ENCODE measurements at places on chromosomes 12 and 14.

GRCh38 chr12:13811061-13811460 is 170.3 kb downstream of the GRIN2B start:
- DNase-seq = no peak

DNA sequence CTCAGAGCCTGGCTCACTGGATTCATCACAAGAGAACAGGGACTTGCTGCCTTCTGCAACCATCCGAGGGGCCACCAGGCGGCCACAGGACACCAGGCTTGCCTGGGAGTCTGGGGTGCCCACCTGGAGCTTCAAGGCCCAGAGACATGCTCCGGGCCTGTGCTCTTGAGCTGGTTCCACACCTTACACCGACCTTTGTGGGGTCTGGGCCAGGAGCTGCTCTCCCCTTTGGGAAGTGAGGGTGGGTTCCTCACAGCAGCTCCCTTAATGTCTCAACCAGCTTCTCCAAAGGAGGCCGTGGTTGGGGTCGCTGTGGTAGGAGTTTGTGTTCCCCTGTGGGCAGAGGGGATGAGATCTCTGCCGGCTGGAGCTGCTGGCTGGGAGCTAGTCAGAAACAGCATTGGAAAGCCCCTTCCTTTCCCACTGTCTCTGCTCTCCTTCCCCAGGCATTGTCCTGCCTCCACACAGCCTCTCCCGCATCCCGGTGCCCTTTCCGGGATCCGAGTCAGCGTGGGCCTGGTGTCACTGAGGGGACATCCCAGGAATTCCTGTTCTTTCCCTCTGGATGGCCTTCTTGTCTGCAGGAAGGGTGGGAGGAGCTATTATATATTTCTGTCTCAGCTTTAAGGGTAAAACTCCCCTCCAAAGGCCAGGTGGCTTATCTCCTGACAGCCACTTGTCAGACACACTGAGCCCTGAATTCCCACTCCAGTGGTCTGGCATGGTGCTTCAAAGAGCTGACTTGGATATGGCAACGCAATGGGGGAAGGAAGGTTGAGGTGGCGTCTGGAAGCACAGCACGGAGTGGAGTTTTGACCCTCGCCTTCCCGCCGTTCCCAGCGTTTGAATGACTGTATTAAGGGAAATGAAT is 5.1 kb upstream of the PAPLN start:
- no peak for DNase-seq

DNA sequence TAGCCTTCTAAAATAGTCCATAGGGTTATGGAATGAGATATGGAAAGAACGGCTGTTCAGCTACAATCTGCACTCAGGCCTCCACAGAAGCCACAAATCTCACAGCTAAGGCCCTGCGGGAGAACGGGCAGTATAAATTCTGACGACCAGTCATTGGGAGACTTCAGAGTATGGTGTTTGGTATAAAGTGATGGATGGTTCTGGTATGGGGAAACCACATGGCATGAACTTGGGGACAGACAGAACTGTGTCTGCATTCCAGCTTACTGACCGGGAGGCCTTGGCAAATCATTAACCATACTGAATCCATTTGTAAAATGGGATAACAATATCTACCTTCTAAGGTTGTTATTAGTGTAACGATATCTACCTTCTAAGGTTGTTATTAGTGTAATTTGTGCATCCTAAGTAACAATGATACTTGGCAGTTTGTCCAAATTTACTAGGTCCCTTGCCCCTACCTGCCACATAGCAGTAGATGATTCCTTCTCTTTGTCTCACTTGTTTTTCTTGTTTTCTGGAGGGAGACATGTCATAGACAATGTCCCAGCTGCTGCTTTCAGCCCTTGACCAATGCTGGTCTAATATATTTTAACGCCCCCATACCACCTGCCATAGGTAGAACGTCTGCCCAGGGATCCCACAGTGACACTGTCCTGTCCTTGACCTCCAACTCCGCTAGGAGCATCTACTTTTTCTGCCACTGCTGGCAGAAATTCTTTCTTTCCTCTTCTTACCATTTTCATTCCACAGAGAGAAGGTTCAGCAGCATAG is 6.8 kb downstream of the CDKL1 start:
- no peak for DNase-seq

DNA sequence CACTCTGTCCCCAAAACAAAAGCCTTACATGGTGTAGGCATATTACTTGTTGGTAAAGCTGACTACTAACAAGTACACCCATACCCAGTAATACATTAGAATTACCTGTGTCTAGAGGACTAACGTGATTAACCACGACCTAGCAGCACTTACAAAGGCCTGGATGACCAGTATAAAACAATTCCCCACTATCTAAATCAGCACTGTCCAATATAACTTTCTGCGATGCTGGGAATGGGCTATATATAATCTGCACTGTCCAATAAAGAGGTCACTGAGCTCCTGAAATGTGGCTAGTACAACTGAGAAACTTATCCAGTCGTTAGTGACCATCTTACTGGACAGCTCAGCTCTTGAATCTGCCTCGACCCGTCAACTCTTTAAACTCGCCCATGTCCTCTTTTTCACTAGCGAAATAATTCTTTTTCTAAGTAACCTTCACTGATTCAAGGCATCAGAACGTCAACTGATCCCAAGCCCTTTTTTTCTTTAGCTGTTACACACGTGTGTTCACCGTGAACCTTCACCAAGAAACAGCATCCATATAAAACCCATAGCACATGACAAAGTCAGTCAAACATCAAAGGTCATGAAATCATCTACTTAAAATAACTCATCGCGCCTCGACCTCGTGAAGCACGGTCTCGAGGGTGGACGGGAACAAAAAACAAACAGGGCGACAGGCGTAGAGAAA is 905 bp upstream of the CIPC start:
- peak; percentile 55 for DNase-seq

DNA sequence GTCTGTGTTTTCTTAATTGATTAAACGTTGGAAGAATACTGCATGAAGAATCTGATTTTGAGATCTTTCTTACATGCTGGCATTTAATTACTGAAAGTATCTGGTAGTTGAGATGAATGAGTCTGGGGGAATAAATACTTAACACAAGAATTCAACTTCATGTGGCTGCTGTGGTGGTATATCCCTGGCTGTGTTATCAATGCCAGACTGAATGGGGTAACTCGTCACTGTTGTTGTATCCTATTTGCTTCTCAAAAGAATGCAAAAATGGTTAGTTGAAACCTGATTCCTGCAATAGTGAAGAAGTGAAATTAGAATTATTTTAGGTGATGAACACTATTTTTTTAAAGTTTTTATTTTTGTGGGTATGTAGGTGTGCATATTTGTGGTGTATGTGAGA is 72.5 kb downstream of the HMGA2 start:
- DNase-seq = no peak

DNA sequence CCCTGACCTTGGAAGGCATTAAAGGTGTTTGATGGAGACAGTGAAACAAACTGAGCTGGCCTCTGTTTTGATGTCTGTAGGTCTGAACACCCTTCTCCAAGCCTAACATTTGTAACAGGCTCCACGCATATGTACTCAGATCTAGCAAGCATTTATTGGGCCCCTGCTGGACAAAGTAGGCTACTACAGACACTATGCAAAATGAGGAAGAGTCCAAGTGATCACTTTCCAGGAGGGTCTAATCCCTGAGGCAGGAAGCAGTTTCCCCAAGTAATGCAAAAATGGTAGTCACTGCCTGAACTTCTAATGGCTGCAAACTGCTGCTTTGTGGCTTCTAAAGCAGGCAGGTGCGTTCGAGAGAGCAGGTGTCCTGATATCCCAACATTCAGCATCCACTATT is 405.8 kb downstream of the MED13L start:
- no peak for DNase-seq

DNA sequence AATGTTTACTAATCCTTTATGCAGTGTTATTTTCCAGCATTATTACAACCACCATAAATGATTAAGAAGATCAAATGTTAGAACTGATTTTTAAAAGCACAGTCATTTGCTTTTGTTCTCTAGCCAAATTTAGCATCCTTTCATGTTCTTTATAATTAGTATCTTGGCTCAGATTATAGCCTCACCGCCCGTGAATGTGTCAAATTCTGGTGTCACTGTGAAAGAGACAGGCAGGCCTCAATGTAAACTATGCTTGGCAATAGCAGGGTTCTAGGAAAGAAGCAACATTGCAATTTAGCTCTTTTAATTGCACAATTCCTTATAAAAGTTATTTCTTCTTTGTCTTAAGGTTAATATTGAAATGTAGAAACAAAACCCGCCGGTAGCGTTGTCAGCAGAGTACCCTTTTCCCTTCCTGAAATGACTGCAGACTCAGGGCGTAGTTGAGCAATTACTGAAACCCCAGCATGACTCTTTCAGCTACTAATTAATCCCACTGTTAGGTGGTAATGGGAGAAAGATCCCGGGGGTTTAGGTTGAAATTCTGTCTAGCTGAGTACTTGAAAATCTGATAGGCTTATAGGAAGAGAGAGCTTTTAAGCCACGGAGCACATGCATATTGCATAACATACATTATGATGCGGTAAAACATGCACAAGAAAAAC is 1600.5 kb upstream of the SEL1L start:
- DNase-seq = no peak

DNA sequence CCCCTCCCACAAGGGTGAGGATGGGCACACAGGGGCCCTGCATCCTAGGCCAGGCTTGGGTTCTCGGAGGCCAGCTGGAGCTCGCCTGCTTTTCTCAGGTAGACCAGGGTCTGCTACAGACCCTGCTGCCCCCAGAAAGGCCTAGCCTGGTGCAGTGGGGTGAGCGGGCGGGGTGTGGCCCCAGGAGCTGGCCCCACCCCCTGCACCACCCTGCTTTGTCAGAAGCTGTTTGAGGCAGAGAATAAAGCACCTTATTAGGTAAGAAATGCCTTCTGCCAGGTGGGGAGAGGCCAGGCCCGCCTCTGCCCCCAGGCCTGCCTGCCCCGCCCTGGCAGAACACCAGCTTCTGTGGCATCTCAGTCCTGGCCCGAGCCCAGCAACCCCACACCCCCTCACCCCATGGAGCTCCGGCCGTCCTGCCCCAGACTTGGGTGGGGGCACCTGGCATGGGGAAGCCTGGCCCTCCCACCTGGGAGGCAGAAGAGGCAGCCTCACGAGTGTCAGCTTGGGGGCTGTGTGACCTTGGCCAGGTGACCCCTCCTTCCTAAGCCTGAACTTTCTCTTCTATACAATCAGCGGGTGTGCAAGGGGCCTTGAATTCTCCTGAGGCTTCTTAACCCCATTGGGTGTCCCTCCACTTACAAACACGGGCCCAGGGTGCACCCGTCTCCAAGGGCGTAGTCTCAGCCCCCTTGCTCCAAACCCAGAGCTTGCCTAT is 43.2 kb downstream of the KRT80 start:
- DNase-seq = no peak

GRCh38 chr14:74213907-74214803 is 25.1 kb upstream of the VSX2 start:
- no peak for DNase-seq
